Activated CD4-positive, alpha-beta memory T cell treated with anti-CD3 and anti-CD28 coated beads for 36 hours (primary cell): ENCODE measurements at places on chromosomes 16 and 17.

DNA sequence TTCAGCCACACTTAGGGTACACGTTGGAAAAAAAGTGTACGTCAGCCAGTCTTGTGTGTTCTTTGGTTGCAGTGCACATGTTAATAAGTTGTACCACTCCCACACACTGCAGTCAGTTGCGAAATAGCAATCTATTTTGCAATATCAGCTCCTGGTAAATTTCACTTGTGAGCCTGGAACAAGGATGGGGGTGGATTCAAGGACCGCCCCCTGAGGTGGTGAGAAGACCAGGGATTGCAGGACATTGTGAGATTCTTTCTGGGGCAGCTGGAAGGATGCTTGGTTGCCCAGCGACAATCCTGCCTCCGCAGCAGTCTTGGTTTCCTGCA is 78.6 kb upstream of the ZFHX3 start:
- no peak for DNase-seq

- DNase-seq, result peak; percentile 47
These were observed 33.7 kb upstream of the MFSD6L start for GRCh38 chr17:8832711-8833352.

DNA sequence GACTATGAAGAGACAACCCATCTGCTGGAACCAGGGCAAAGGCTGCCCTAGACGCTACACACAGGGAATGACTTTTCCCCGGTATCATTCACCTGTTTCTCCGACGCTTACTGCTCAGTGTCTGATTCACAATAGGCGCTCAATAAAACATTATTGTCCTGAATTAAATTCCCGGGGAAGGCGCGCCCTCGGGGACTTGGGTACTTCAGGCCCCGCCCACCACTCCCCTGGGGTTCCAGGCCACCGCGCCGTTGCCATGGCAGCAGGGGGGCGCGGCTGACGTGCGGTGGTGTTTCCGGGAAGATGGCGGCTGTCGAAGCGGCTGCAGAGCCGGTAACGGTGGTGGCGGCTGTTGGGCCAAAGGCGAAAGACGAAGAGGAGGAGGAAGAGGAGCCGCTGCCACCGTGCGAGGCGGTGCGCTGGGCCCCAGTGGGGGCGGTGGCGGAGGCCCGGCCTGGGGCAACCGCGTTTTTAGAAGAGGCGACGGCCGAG is at the start of gene RUNDC1:
Gene RUNDC1 (plus strand): TSS at position 292 of the 492 bp plus-strand sequence. CDS start 12 bp downstream, at position 304.
- peak; percentile 94 for DNase-seq

DNA sequence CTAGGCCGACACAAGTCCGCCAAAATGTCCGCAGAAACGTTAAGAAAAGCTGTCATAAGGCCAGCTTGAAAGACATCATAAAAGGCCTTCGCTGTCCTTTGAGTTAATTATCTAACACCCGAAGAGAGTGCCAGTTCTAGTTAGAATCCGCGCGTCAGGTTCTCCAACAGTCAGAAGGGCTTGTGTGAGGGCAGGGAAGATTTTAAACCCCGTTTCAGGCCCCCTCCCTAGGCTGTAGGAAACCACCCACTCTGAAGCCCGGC is 729 bp upstream of the CLTC start:
- no peak for DNase-seq

GRCh38 chr16:1958715-1959268 is 546 bp upstream of the NDUFB10 start:
- DNase-seq, result no peak

- DNase-seq, result no peak
These were observed 54.1 kb upstream of the NFAT5 start for GRCh38 chr16:69511651-69512050.

DNA sequence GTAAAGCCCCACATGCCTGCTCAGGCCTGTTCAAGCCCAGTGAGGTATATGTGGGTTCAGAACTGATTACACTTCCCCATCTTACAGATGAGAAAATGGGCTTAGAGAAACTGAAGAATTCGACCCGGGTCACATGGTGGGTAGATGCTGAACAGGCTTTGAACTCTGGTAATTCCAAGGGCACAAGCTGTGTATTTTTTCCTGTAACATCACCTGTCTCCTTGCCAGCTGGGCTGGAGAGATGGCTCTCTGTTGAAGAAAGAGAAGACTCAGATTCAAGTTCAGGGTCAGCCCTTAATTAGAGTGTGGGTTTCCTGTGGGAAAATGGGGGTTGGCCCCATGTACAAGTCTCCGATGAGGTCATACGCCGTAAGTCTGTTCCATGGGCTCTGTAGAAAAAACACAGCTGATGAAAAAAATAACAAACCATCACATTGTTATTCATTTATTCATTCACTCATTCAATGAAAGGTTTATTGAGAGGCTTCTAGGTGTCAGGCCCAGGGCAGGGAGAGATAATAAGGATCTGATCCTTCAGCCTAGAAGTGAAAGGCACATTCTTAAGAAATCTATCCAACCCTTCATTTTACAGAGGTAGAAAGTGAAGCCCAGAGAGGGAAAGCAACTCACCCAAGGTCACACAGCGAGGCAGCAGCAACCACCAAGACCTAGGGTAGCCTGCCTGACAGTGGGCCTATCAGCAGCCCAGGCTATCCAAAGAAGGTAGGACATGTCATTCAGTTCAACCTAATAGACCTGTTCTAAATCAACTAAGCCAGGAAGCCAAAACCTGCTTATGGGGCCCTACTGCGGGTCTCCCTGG is 482.8 kb downstream of the SOX9 start:
- DNase-seq, result no peak

GRCh38 chr16:85220125-85220839 is 108.0 kb upstream of the CIBAR2 start:
- no peak for DNase-seq

- DNase-seq, result no peak
These were observed 21.9 kb upstream of the BCAR1 start for GRCh38 chr16:75273054-75273925.

GRCh38 chr16:85613604-85614337 is 649 bp downstream of the GSE1 start:
- DNase-seq, result peak; percentile 24

DNA sequence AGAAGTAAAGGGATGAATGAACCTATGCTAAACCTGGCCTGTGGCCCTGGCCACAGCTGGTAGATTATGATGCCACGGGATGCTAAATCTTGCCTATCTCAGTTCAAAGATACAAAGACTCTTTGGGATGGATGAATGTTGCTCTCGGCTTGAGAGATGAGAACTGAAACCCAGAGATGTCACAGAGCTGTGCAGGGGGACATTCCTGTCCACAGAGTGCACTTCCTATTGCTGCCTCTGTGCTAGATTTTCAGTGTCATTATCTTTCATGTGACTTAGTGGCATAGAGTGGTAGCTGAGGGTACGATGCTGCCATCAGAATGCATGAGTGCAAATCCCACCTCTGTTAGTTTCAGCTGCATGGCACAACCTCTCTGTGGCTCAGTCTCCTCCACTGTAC is 2.3 kb upstream of the MT1M start:
- DNase-seq, result no peak

DNA sequence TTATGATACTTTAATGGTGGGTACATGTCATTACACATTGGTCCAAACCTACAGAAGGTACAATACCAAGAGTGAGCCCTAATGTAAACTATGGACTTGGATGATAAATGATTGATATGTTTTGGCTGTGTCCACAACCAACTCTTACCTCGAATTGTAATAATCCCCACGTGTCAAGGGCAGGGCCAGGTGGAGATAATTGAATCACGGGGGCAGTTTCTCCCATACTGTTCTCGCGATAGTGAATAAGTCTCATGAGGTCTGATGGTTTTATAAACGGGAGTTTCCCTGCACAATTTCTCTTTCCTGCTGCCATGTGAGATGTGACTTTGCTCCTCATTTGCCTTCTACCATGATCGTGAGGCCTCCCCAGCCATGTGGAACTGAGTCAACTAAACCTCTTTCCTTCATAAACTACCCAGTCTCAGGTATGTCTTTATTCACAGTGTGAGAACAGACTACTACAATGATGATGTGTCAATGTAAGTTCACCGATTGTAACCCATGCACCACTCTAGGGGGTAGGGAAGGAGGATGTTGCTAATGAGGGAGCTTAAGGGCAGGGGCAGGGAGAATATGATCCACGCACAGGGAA is 7.0 kb upstream of the METTL22 start:
- DNase-seq, result no peak

DNA sequence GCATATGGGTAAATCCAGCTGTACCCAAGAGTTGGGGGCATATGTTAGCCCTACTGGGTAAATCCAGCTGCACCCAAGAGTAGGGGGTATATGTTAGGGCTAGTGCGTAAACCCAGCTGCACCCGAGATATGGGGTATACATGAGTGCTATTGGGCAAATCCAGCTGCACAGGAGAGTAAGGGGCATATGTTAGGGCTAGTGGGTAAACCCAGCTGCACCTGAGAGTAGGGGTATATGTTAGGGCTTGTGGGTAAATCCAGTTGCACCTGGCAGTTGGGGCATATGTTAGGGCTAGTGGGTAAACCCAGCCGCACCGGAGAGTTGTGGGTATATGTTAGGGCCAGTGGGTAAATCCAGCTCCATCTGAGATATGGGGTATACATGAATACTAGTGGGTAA is 80.9 kb downstream of the WWOX start:
- DNase-seq, result no peak

- DNase-seq, result no peak
These were observed 83.2 kb downstream of the NTN1 start for GRCh38 chr17:9104370-9105041.

GRCh38 chr17:57834146-57834741 is 15.6 kb downstream of the MRPS23 start:
- peak; percentile 26 for DNase-seq

DNA sequence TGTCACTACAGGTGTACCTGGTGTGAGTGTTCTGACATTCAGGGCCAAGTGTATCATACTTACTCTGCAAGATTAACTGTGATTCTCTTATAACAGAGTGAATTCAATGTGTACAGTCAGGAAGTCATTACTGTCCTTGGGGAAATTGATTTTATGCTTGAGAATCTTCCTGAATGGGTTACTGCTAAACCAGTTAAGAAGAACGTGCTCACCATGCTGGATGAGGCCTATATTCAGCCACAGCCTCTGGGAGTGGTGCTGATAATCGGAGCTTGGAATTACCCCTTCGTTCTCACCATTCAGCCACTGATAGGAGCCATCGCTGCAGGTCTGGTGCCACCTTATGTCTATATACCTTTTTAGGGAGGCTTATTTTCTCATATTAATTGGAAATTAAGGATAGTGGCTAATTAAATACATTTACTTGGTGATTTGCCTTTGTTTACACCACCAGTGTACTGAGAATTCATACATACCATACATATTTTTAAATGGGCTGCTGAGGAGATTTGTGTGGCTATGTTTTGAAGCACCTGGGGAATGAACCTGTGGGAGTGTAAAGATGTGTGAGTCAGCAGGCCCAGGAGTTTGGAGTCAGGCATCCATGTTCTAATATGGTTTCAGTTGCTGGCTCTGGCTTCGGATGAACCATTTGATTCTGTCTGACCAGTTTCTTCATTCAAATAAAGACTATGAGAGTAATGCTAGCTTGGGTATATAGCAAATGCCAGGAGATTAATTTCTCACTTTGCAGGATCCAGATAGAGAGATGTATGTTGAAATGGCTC is 3.1 kb downstream of the ALDH3A2 start:
- no peak for DNase-seq

- DNase-seq, result peak; percentile 62
These were observed 16.3 kb upstream of the AURKB start for GRCh38 chr17:8226536-8227237.

DNA sequence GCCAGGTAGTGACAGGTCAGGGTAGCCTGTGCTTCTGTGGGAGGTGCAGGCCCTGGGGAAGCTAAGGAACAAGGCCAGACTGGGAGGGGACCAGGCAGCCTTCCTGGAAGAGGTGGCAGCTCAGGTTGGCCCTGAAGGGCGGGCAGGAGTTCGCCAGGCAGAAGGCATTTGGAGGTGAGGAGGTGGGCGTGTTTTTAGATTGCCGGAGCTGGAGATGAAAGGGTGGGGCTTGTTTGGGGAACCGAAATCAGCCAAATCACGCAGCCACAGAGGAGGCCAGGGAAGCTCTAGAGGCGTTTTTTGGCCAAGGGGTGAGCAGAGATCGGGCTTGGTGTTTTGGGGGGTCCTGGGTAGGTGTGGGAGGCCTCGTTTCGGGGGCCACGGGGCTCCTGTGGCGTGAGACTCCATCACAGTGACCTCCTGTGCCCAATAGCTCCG is 7.6 kb downstream of the ADCY7 start:
- peak; percentile 67 for DNase-seq

DNA sequence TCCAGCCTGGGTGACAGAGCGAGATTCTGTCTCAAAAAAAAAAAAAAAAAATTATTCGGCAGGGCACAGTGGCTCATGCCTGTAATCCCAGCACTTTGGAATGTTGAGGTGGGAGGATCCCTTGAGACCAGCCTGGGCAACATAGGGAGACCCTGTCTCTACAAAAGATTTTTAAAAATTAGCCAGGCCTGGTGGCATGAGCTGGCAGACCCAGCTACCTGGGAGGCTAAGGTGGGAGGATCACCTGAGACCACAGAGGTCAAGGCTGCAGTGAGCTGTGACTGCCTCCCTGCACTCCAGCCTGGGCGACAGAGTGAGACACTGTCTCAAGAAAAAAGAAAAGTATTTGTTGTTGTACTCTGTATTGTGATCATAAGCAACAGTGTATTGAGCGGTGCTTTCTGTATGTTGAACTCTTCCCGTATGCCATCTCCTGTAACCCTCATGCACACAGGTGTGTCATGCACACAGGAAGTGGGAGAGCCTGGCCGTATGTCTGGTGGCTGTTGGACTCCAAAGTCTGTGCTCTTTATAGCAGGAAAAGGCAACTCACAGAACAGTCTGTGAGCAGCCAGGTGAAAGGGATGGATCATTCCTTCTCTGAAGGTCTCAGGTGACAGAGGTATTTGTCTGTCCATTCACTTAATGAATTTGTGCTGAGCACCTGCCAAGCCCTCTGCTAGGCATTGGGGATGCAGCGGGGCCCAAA is 17.1 kb downstream of the CDH1 start:
- no peak for DNase-seq

DNA sequence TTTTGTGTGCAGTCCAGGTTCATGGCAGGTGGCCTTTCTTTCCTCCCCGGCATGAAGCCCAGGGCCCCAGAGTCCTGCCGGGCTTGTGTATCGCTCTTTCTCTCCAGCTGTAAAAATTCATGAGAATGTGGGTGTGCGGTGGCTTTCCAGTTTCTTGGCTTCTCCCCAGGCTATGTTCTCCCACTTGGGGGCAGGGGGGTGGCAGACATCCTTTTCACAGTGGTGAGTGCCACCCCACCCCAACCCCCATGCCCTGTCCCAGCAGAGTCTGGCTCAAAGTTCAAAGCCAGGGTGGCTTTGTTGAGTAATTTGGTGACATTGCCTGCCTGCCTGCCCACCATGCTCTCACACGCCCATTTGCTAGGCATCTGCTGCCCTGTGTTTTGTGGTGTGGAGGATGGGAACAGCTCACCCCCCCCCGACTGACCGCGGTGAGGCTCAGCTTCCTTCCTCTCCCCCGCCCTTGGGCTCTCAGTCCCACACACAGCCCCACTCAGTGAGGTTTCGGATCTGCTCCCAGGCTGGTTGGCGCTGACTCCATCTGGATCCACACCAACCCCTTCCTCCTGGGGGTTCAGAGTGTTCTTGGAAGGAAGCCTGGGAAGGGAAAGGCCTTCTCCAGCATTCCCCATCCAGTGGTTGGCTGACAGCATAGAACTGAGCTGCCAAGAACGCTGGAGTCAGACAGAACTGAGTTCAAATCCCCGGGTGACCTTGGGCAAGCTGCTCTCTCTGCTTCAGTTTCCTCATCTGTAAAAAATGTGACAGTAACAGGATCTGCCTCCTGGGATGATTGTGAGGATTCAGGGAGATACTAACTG is 36.0 kb downstream of the CHD9 start:
- DNase-seq, result peak; percentile 16
